ENCODE measurements at places on chromosomes 13 and 19.

DNA sequence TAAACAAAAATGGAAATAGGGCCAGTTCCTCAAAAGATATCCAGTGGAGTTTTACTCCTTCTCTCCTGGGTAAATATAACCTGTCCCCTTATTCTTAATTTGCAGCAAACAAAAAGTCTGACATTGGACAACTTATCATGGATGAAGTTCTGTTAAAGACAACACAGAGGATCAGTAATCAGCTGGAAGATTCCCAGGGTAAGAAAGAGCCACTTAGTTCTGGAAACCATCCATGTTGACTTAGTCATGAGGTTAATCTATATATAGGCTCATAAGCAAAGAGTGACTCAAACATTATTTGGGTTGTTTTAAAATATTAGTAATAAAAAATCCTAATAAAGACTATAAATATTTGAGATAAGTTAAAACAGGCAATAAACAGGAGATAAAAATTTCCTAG lies 40.5 kb upstream of the EBPL start:
- no peak for DNase-seq

DNA sequence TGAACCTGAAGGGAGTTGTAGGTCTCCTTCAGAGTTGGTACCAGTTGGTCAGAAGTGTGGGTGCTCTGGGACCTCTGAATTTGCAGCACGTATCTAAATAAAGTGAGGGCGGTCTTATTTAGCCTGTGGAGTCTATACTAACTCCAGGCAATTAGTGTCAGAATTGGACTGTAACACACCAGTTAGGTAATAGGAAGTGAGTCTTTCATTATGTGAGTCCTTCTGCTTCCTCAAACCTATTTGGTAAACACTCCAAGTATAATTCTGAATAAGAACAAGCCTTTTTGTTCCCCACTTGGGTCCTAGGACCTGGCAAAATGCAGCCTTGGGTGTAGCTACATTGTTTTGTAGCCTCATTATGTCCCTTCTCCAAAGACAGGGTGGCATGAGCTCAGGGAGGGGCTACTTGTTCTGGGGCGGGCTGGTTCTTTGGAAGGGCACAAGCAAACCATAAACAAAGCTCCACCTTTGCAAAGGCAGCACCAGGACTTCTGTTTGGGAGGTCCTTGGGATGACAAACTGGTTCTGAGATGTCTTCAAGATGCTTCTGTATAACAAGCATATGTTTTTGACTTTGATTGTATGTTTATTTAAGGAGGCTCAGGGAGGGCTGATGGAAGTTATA lies 418.0 kb downstream of the ZNF536 start:
- no peak for DNase-seq

GRCh38 chr13:26133851-26134250 lies 82.0 kb upstream of the SHISA2 start:
- no peak for DNase-seq

DNA sequence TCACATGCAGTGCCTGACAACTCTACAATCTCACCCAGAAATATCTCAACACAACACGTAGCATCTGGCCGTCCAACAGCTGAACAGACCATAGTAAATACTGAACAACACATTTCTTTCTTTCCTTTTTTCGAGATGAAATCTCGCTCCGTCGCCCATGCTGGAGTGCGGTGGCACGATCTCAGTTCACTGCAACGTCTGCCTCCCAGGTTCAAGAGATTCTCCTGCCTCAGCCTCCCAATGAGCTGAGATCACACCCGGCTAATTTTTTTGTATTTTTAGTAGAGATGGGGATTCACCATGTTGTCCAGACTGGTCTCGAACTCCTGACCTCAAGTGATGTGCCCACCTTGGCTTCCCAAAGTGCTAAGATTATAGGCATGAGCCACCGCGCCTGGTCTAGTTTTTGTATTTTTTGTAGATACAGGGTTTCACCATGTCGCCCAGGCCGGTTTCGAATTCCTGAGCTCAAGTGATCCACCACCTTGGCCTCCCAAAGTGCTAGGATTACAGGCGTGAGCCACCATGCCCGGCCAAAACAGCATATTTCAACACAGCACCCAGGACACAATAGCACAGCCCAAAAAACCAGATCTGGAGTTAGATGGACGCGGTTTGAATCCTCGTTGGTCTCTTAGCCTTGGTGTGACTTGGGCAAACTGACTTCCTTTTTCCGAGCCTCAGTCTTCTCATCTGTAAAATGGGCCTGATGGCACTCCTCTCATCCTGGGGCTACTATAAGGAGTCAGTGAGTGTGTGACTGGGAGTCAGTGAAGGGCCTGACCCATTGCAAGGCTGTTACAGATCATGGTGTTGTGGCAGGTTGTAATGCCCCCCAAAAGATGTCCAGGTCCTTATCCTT lies 22.6 kb downstream of the CYP2A6 start:
- DNase-seq, result no peak

DNA sequence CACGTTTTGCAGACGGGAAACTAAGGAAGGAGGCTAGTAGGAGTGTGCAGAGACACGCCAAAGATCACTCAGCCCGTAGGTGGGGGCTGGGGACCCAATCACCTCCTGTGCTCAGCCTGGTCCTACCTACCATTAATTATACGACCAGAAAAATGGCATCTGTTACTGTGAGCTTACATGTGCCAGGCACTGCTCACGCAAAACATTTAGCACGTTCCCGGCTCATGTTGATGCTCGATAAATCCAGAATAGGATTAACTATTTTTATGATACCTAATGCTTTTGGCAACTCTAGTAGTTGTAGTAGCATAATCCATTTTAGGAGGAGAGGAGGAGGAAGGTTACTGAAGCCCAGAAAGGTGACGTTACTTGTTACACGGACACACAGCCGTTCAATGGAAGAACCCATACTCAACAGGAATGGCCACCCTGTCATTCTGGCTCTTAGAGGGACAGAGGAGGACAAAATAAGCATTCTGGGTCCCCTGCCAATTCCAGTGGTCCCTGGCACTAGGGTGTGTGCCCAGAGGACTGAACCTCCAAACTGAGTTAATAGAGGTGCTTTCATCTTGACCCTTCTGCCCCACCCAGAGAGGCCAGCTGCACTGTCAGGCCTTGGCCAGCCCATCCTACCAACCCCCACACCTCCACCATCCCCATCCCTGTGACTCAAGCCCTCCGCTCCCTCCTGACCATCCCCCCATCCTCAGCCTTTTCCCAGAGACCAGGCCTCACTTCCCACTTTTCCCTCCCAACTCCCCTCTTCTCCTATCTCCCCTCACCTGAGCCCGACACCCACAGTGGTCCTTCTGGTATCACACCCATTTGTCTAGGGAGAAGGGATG lies 5.0 kb upstream of the EML2 start:
- no peak for DNase-seq

GRCh38 chr13:109577191-109577700 lies 209.1 kb downstream of the IRS2 start:
- DNase-seq, result no peak

- no peak for DNase-seq
Observed at GRCh38 chr13:100512422-100512821, 76.2 kb downstream of the GGACT start.

DNA sequence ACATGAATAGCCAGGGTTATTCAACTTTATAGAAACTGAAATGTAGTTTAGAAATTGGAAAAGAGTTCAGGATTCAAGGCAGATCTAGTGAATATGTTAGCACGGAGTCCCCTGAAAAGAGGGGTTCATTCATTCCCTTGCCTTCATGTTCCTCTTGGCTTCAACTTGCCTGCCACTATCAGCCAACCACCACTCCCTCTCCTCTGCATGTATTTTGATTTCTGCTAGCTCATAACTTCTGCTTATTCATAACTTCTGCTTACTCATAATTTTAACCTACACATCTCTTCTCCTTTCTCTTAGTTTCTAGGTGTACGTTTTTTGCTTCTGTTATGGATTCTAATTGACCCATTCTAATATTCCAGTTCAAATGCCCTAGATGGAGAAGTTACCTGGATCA lies 5.5 kb upstream of the SERTM1 start:
- DNase-seq, result no peak

- DNase-seq, result no peak
Observed at GRCh38 chr13:45402641-45403040, 15.5 kb downstream of the SLC25A30 start.

- DNase-seq, result peak; percentile 76
Observed at GRCh38 chr19:18160971-18161635, 8.1 kb downstream of the PIK3R2 start.

GRCh38 chr19:2331601-2332246 lies 3.2 kb downstream of the SPPL2B start:
- DNase-seq, result no peak

- DNase-seq, result no peak
Observed at GRCh38 chr13:70490320-70490935, 382.2 kb upstream of the KLHL1 start.

DNA sequence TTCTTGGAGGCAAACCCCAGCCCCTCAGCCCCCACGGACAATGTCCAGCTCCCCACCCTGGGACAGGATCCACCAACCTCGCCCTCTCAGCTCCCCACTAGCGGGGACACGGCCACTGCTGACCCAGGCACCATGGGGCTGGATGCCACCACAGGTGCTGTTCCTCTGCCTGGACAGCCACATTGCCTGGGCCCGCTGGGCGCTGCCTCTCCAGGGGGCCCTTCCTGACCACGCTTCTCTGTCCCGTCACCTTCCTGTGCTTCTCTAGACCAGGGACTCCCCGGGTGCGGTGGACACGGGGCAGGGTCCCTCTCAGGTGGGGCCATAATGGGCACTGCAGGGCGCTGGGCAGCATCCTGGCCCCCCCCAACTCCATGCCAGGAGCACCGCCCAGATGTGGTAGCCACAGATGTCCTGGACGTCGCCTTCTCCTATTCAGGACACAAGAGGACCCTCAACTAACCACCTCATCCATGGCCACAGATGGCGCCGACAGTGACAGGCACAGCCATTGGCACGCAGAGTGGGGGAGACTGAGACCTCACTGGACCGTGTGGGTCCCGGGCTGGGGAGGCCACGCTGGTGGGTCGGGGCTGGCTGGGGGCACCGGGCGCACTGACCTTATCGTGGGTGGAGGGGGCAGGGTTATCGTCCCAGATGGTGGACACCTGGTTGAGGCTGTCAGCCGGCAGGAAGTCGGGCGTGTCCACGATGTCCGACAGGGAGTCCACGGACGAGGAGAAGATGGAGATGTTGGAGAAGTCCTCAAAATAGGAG lies 23.4 kb downstream of the GPX4 start:
- DNase-seq, result no peak

DNA sequence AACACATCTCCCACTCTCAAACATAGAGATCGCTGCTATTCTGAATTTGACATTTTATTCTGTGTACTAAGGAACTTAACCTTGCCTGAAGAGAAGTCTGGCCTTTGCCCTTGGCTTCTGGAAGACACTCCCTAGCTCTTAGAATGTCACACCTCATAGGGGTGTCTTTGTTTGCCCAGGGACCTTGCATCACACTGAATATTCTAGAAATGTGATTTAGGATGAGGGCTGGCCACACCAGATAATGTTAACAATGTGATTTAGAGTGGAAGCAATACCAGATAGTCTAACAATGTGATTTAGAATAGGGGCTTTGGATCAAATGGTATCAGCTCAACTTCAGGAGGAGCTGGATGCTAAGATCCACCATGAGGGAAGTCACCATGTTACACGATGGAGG lies 6.6 kb downstream of the SIGLECL1 start:
- no peak for DNase-seq

DNA sequence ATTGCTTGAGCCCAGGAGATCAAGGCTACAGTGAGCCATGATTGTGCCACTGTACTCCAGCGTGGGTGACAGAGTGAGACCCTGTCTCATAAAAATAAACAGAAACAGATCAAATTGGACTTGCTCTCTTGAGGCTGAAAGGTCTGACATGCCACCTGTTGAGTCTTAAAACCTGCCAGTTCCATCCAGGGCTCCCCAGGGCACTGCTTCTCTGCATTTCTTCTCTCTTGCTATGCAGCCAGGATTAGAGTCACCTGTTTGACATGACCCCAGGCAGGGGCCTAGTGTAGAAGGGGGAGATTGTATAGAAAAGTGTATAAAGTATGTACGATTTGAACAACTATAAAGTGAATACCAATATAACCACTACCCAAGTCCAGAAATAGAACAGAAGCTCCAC lies 45.4 kb downstream of the ARHGAP35 start:
- no peak for DNase-seq

DNA sequence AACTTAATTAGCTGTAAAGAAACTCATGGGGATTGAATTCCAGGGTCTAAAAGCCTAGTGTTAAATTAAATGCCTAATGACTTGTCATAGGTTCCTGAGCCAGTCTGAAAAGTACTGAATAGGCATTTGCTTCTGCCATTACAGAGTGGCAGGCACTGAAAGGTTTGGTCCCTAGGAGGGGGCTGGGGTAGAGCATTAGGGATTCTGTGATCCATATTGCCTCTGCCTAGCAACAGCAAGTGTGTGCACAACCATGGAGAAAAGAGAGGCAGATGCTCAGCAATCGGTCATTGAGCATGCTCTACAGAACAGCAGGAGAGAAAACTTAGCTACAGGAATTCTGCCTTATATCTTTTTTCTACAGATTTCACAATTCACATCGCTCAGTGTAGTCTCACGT lies 133.5 kb downstream of the TRPC4 start:
- no peak for DNase-seq

GRCh38 chr19:4066682-4067395 lies at the start of gene ZBTB7A:
Gene ZBTB7A (minus strand): TSS chr19:4066899. CDS start chr19:4055232, 11,667 bp downstream.
- DNase-seq, result peak; percentile 74

DNA sequence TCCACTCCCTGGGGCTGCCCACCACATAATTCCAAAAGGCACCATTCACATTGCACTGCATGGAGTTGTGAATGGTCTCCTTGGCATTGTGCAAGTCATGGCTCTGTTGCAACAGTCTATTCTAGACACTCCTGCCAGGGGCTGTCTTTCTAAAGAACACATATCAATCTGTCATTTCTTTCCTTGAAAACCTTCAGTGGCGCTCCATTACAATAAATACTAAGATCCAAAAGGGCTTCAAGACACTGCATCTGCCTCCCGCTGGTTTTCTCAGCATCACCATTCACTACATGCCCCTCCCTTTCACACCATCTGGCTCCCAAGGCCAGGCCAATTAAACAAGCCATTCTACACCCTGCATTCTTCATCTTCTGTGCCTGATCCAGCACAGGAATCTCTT lies 32.2 kb upstream of the TM9SF2 start:
- no peak for DNase-seq

DNA sequence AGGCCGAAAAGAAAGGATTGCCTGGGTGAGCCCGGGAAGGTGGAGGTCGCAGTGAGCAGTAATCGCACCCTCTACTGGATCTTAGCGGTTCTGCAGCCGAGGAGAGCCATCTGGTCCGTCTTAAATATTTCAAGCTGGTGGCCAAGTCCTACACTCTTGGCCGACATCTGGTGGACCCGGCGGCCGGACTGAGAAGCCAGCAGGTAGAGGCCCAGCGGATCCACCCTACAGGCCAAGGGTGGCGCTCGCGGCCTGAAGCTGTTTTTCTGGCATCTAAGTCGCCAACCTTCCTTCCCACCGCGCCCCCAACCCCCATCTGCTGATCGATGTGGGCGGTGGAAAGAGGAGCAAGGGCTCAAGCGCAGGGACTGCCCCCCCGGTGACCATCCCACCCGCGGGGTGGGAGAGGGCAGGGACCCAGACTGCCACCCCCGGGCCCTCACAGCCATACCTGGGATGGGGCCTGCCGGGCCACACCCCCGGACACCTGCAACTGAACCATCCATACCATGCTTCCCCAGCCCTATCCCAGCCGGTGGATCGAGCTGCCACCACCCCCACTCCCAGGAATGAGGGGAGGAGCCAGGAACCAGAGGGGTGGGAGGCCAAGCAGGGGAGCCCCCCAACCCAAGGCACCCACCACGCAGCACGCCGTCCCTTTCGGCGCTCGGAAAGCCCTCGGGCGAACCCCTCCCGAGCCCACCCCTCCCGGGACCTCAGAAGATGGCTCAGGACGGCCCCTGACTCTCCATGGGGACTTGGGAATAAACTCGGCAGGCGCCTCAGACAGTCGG lies 46.3 kb upstream of the ZNF730 start:
- DNase-seq, result peak; percentile 22

- no peak for DNase-seq
Observed at GRCh38 chr13:21336609-21337349, 122.3 kb downstream of the ZDHHC20 start.

Data from activated CD4-positive, alpha-beta T cell treated with anti-CD3 and anti-CD28 coated beads, Interleukin-2, amount 50 U/mL, for 48 hours (primary cell).